Thoracic aorta (tissue), 2 donors: ENCODE measurements at places on chromosomes 13 and 19.

- no peak for DNase-seq
Observed at GRCh38 chr13:30719525-30719914, 15.8 kb upstream of the ALOX5AP start.

DNA sequence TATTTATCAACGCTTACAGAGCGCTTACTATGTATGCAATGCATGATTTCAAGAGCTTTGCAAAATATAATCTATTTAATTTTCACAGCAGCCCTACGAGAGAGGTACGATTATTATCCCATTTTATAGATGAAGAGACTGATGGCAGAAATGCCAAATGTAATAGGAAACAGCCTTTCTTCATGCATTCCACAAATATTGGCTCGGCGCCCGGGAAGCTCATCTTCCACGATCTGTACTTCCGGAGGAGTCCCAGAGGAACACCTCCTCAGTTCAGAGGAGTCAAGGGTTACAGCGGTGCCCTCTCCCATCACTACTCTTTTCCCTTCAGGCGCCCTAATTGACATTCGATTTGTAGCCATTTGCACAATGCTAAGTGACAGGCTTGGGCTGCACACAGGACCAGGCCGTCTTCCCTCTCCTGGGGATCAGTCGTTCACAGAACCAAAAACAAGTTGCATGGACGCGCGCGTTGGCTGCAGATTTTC lies 1.1 kb upstream of the ARHGAP35 start:
- no peak for DNase-seq

DNA sequence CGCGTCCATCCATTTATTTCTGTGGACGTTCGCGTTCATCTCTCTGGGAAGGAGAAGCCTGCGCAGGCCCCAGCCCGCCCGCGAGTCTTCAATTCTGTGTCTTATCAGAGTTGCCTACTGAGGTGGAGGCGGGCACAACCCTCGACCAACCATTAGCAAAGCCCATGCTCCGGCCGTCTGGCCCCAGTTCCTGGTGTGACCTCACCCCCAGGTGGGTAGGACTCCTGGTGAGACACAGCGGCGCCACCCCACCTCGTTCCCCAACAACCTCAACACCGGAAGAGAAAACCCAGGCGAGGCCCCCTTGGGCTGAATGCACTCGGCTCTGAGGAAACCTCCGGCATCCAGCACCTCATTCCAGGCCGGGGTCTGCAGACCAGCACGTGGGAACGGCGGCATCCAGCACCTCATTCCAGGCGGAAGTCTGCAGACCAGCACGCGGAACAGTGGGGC lies 14.7 kb downstream of the ZNF787 start:
- no peak for DNase-seq

DNA sequence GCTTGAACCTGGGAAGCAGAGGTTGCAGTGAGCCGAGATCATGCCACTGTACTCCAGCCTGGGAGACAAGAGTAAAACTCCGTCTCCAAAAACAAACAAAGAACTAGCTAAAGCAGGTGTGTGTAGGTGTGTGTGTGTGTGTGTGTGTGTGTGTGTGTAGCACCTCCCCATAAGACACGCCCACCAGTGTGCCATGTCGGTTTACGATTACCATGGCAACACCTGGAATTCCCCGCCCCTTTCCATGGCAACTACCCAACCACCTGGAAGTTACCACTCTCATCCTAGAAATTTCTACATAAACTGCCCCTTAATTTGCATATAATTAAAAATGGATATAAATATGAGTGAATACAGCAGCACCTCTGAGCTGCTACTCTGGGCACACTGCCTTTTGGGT lies 80.9 kb upstream of the ADGRE5 start:
- DNase-seq = no peak

DNA sequence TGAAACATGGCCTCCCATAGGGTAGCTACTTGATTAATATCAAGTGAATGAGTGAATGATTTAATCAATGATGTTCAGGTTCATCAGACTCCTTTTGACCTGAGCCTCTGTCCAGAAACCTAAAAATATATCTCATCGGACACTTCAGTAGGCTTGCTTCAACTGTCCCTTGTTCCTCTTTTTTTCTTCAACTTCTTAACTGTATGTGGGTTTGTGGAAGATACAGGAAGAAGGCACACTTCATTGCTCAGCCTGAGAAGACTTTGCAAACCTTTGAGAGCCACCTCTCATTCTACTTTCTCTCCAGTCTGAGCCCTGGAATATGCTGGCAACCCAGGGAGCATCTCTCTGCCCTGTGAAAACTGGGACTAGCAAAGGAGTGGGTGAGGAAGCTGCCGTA lies 557.0 kb downstream of the FGF9 start:
- DNase-seq = no peak

DNA sequence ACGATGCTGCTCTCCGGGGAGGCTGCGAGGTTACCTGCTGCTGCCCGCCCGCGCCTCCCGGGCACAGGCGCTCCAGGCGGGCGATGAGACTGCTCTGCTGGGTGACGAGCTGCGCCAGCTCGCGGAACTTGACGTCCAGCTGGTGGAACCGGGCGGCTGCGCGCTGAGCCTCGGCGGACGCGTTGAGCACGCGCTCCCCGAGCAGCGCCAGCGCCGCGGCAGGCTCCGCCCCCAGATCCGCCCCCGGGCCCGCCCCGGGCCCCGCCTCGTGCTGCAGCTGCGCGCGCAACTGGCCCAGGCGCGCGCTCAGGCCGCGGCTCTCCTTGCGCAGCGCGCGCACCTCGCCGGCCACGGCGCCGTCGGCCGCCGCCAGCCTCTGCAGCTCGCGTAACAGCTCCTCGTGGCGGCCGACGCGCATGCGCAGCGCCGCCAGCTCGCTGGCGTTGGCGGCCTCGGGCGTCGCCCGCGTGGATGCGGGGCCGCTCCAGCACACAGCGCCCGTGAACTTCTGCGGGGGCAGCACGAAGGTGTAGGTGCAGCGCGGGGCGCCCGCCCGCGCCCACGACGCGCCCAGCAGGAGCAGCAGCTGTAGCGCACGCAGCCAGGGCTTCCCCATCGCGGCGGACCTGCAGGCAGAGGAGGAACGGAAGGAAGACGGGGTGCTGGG lies 6.4 kb downstream of the ANGPTL6 start:
- no peak for DNase-seq

GRCh38 chr13:73945871-73946270 lies 188.3 kb downstream of the KLF12 start:
- DNase-seq = no peak

GRCh38 chr19:1857648-1858326 lies 5.6 kb downstream of the KLF16 start:
- no peak for DNase-seq

DNA sequence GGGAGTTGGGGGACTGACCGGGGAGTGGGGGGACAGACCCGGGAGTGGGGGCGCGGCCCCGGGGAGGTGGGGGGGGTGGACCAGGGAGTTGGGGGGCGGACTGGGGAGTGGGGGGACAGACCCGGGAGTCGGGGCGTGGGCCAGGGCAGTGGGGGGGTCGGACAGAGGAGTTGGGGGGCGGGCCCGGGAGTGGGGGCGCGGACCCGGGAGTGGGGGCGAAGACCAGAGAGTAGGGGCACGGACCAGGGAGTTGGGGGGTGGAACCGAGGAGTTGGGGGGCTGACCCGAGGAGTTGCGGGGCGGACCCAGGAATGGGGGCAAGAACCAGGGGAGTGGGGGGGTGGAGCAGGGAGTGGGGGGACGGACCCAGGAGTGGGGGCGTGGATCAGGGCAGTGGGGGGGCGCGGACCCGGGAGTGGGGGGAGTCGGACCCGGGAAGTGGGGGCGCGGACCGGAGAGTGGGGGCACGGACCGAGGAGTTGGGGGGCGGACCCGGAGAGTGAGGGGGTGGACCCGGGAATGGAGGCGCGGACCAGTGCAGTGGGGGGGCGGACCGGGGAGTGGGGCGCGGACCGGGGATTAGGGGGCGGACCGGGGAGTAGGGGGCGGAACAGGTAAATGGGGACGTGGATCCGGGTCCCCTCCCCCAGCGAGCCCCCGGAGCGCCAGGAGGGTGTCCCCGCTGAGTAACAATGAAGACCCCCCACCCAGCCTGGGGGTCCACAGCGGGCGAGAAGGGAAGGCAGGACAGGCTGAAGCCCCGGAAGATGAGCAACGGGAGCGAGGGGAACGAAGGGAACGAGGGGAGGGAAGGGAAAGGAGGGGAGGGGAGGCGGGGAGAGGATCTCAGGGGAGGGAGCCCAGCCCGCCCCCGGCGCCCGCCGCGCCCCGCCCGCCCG lies 589 bp downstream of the R3HDM4 start:
- DNase-seq = no peak

GRCh38 chr13:49651570-49652354 lies 23.5 kb downstream of the ARL11 start:
- no peak for DNase-seq

- DNase-seq = no peak
Observed at GRCh38 chr19:47111006-47111621, 2.5 kb downstream of the ZC3H4 start.

DNA sequence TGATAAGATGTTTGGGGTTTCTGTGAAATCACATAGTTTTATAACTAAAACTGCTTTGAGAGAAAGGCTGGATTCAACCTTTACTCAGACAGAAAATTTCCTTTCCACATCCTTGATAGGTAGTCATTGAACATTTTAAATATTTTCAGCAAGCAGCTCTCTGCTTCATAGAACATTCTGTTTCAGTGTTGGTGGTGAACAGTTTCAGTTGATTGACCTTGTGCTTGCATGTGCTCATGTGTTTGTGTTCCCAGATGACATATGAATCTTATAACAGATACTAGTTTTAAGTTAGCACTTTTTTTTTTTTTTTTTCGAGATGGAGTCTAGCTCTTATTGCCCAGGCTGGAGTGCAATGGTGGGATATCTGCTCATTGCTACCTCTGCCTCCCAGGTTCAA lies 290.1 kb downstream of the HS6ST3 start:
- DNase-seq = no peak

GRCh38 chr13:42398533-42398932 lies 126.6 kb downstream of the AKAP11 start:
- no peak for DNase-seq
